Right ventricle myocardium superior (tissue), 1 donor: ENCODE measurements at places on chromosomes 13 and 19. TPM values are rescaled to one million over a fixed set of nuclear protein-coding genes. Genes with fewer than 3 reads are reported as not detected.

KLK2 gene
- not detected for total RNA-seq

PTH2 gene
- not detected for total RNA-seq

NR2F6 gene
- total RNA-seq = 77.3 TPM

PRODH2 gene
- total RNA-seq = not detected

PSG2 gene
- total RNA-seq = not detected

OR10H1 gene
- not detected for total RNA-seq

CELF5 gene
- total RNA-seq = not detected

SIGLEC5 gene
- total RNA-seq = not detected

IZUMO4 gene
- total RNA-seq = 1.7 TPM

COX7A1 gene
- total RNA-seq = 3,311 TPM

ZNF616 gene
- 4.8 TPM for total RNA-seq

BCAM gene
- 86.2 TPM for total RNA-seq
